Stimulated activated CD4-positive, alpha-beta T cell treated with anti-CD3 and anti-CD28 coated beads, Interleukin-1b, Interleukin-23, amount 100 ng/mL, for 1 hour (primary cell): ENCODE measurements at places on chromosomes 11 and 22.

- DNase-seq = no peak
These were observed 45.5 kb upstream of the IGLL5 start for GRCh38 chr22:22842085-22842484.

DNA sequence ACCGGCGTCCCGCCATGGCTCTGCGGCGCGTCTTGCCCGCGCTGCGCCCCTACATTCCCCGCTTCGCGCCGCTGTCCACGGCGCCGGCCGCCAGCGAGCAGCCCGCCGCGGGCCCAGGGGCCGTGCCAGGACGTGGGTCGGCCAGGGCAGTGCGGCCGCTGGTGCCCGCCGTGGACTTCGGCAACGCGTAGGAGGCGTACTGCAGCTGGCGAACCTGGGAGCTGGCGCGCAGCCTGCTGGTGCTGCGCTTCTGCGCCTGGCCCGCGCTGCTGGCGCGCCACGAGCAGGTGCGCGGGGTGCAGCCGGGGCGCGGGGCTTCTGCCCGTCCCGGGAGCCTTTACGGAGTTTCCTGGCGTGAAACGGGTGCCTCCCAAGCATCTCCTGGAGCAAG lies 20.1 kb downstream of the DGCR6L start:
- DNase-seq = no peak

GRCh38 chr11:27720277-27720830 lies 20.1 kb upstream of the BDNF start:
- DNase-seq = no peak

DNA sequence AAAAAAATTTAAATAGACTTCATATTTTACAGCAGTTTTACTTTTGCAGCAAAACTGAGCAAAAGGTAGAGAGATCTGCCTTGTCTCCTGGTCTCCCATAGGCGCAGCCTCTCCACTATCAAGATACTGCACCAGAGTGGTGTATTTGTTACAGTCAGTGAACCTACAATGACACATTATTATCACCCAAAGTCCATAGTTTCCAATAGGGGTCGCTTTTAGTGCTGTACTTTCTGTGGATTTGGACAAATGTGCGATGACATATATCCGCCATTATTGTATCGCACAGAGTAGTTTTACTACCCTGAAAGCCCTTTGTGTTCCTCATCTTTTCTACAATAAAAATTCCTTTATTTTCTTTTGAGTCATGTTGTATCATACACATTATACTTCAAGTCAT lies 153.2 kb upstream of the CCDC179 start:
- no peak for DNase-seq

- no peak for DNase-seq
These were observed 5.5 kb downstream of the MRGPRX2 start for GRCh38 chr11:19055016-19055415.

DNA sequence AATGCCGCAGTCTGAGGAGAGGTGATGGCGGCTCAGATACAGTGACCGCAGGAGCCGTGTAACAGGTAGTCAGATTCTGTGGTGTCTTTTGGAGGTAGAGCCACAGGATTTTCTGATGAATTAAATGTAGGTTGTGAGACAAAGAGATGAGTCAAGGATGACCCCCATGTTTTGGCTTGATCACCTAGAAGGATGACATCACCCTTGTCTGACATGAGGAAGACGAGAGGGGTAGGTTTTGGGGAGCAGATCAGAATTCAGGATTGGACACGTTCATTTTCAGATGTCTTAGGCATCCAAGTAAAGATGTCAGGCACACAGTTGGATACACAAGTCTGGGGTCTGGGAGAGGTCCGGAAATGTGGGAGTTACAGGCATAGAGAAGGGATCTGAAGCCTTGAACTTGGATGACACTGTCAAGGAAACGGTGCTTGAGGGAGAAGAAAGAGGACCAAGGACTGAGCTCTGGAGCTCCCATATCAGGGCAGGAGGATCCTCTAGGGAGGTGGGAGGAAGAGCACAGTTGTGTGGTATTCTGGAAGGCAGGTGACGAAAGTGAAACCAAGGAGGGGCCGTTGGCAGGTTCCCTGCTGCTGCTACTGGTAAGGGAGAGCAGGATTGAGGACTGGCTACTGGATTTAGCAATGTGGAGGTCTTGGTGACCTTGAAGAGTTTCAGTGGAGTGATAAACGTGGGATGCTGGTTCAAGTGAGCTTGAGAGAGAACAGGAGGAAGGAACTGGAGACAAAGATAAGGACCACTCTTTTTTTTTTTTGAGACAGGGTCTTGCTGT lies 12.6 kb upstream of the GDPD5 start:
- no peak for DNase-seq

DNA sequence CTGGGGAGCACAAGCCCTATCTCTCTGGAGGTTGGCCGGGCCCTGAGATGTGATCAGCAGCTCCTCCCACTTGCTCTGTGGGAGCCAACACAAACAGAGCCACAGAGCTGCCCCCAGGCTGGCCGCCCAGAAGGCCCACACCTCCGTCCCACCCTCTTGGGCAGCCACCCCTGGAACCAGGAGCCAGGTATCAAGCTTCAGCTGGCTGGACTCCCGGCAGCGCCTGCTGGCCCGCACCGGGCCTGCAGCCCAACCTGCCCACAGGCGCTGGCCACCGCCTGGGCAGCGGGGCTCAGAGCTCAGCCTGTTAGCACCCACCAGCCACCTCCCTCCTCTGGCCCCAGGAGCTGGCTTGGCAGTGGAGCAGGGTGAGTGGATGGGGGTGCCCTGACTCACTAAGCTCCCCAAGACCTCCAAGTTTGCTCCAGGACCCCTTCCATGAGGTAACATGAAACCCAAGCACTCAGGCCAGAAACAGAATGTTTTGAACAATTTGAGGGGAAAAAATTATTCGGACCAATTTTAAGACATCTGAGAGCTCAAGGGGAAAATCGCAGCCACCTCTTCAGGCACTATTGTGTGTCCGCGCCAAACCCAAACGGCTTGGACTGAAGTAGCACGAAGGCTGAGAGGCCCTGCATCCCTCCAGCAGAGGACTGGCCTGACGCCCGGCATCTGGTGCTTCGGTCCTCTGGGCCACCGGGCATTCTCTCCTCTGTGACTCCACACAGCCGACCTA lies 450.8 kb downstream of the SOX6 start:
- DNase-seq = no peak

GRCh38 chr11:120144501-120144900 lies 6.6 kb upstream of the TRIM29 start:
- DNase-seq = no peak

DNA sequence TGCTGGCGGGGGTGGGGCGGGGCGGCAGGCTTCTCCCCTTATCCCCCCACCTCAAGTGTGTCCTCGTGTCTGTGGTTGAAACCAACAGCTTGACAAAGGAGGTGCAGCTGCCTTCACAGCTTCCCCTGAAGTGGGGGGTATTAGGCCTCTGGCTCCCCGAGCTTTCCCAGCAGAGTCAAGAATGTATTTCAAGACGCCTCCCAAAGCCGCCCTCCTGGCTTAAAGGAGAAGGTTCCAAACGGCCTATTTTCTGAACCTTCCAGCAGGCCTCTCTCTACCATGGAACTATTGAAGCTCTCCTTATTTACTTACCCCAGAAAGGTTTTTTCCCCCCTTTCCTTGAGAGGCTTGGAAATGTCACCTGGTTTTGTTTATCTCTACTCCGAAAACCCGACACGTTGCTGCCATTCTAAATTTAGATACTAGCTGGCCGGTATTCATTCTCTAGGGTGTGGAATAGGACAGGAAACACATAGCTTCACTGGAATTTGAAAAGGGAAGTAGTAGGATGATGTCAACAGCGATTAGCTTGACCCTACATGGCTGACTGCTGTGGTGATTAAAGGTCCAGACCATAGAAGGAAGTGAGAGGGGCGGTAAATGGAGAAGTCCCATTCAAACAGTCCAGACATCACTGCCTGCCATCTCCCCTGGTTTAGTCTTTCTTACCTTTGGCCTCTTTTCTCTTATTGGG lies 671 bp upstream of the PICALM start:
- no peak for DNase-seq

DNA sequence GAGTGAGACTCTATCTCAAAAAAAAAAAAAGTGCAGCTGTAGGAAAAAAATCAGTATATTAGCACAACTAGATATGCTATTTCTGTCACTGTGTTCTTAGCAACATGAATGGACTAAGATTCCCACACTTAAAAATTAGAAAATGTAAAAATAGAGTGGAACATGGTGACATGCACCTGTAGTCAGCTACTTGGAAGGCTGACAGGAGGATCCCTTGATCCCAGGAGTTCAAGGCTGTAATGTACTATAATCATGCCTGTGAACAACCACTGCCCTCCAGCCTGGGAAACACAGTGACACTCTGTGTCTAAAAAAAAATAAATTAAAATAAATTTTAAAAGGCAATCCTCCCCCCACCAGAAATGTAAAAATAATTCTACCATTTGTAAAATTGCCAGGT lies 29.8 kb downstream of the PICALM start:
- DNase-seq = no peak

- no peak for DNase-seq
These were observed 28.4 kb upstream of the PANX1 start for GRCh38 chr11:94100253-94100652.

DNA sequence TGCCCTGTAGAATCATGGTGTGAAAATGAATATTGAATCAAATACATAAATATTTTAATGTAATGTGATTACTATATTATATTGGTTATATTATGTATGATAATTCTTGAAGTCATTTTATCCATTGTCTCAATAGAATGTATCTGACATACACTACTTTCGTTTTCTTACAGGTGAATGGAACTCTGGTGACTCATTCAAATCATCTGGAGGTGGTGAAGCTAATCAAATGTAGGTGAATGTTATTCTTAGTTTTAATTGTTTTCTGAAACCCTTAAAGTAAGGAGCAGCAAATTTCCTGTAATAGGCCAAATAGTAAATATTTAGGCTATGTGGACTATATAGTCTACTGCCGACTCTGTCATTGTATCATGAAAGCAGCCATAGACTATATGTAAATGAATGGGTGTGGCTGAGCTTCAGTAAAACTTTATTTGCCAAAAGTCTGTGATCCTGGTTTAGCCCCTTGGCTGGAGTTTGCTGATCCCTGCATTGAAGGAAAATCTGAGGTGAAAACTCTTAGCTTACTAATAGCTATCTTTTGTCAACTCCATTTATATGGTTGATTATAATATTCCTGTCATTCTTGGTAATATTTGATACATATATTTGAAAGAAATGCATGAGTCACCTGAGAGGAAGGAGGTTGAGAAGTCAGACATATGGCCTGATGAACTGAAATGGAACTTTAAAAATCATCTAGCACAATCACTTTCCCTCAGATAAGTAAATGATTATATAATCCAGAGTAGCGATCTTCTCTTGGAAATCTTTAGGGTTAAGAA lies 87.2 kb upstream of the GRIK4 start:
- DNase-seq = no peak
